Suppressor macrophage treated with lipopolysaccharide for 4 hours (primary cell): ENCODE measurements at places on chromosomes 3 and 15.

DNA sequence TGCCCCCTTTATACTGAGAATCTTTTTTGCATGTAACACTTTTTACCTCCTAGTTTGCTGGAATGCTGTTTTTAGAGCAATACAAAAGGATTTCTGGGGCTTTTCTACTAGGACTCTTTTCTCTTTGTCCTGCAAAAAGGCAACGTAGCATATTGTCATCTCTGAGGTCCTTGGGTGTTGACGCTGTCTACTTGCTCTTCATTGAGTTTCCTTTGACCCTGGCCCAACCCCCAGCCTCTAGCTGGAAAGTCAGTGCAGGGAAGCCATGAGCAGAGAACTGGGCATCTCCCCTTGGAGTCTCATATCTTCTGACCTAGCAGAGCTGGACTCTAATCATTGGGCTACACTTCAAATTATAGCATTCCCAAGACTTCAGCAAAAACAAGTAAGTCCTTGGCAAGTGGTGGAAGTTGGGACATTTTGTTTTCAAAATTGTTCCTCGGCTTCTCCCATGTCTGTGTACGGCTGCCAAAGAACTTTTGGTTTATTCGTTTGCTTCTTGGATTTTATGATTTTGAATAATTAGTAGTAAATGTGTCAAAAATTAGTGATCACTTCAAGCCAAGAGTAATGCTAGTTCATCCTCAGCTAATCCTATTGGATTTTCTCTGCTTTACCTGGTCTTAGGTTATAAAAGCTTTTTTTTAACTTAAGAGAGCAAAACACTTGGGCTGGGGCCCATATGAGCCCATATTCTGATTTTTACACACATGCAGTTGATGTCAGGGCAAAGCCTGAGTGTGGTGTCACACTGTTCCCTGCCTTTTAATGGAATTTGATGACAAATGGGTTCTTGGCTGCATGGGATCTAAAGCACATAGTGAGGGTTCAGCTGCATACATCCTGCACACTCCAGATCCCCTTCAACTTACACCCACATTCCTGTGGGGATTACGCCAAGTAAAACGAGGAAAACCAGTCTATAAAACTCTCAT lies 419.5 kb upstream of the C2CD4B start:
- no peak for DNase-seq

DNA sequence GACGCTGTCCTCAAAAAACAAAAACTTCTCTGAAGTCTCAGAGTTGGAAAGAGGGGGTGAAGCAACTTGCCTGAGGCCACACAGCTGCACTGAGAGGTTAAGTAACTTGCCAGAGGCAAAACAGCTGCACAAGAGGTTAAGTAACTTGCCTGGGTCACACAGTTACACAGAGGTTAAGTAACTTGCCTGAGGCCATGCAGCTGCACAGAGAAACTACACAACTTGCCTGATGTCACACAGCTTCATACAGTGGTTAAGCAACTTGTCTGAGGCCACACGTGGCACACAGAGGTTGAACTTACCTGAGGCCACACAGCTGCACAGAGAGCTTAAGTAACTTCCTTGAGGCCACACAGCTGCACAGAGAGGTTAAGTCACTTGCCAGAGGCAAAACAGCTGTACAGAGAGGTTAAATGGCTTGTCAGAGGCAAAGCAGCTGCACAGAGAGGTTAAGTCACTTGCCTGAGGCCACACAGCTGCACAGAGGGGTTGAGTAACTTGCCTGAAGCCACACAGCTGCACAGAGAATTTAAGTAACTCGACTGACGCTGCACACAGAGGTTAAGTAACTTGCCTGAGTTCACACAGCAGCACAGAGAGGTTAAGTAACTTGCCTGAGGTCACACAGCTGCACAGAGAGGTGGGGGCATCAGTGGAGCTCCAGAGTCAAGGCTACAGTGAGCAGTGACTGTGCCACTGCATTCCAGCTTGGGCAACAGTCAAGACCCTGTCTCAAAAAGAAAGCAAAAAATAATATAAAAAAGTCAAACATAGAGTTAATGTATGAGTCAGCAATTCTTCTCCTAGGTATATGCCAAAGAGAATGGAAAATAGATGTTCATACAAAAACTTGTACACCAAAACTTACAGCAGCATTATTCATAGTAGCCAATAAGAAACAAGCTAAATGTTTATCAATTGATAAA lies 12.0 kb upstream of the ACAD9 start:
- peak; percentile 15 for DNase-seq

DNA sequence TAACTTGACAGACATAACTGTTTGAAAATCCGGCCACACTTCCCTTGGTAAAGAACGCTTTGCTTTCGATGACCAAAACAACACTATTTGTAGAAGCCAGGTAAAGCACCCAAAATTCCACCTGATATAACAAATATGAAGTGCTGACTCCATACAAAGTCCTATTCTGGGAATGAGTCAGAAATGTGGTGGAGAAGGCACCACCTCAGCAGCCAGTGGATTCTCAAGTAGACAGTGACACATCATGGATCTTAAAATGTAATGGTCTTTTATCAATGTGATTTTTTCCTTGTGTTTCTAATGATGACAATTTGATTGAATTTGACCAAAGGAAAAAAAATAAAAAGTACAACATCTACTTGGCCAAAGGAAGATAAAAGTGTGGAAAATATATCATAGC lies 135.0 kb upstream of the WNT5A start:
- no peak for DNase-seq

- DNase-seq = no peak
These were observed 228.6 kb downstream of the UBE2E2 start for GRCh38 chr3:23431764-23432163.

- peak; percentile 39 for DNase-seq
These were observed 19.2 kb upstream of the MAP6D1 start for GRCh38 chr3:183844606-183845005.

DNA sequence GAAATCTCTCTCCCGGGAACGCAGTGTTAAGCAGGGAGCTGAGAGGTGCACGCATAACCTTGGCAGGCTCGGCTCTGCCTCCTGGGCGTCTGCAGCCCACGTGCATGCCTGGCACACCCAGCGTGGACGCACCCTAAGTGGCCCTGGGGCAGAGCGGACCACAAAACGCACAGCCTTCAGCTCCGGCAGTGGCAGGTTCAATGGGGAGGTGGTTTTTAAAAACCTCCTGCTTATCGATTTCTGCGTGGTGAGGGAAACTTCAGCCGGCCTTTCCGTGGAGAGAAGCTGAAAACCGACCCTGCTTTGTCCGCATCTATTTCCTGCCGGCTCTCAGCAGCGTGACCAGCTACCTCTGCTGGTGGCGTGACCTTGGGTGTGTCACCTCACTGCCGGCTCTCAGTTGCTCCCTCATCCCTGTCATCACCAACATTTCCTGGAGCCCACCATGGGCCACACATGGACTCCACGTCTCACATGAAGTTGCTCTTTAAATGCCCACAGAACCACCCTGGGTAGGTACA lies 134.8 kb upstream of the MEF2A start:
- no peak for DNase-seq

- DNase-seq = peak; percentile 51
These were observed 12.2 kb upstream of the MAPK6 start for GRCh38 chr15:52006702-52007340.

- DNase-seq = no peak
These were observed 301.0 kb upstream of the LYSMD4 start for GRCh38 chr15:100034191-100034590.

- DNase-seq = no peak
These were observed 239.0 kb upstream of the TRIM42 start for GRCh38 chr3:140438736-140439470.

- DNase-seq = no peak
These were observed 29.1 kb downstream of the SSR3 start for GRCh38 chr3:156525808-156526207.

- peak; percentile 37 for DNase-seq
These were observed 173.3 kb downstream of the TMEM108 start for GRCh38 chr3:133211449-133211848.

GRCh38 chr15:38145651-38146111 lies 107.0 kb upstream of the SPRED1 start:
- no peak for DNase-seq

DNA sequence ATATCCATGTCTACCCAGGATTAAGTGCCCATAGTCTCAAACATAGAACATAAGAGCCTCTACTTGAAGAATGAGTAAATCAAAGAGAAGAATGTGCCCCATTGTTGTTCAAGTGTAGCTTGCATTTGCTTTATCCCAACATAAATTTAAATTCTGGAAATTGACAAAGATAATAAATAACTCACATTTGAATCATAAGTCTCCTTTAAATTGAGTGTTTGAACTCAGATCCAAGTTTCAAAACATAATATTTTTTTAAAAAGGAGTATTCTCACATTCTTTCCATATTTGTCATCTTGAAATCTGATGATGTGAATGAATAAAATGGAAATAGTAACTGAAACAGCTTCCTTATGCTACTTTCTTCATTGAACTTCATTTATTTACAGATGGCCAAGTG lies 135.2 kb downstream of the MECOM start:
- DNase-seq = no peak

DNA sequence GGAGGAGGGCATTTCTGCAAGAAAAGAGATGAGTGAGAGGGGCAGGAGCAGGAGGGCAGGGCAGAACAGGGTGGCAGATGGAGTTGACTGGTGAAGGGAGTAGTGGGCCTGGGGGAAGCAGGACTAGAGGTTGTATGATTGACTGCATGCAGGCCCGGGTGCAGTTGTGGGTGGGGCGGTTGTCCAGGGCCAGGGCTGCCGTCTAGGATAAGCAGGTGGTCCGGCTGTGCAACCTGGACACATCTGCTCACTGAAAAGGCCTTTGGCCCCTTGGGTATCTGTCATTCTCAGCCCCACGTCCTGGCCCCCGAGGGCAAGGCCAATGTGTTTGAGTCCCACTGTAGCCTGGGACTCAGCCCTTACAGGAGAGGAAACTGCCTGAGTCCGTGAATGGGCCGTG lies 25.4 kb downstream of the ALS2CL start:
- DNase-seq = no peak

DNA sequence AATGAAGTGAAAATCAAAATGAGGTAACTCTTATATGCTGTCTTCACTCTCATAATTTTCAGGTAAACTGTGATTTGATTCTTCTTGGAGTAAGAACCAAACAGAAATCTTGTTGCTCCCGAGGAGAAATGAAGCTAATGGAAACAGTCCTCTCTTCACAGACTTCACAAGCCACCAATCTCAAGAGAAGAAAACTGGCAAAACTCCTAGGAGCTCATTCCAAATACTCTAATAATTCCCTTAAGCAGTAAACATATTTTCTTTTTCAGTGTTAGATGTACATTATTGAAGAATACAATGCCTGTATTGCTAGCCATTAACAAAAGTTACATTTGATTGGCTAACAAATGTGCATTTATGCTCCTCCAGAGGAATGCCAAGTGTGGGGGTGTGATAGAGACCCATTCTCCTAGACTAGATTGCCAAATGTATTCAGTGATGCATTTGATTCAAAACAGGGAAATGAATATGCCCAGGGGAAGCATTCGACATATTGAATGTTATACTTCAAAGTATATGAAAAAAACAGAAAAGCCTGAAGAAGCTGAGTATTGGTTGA lies 11.8 kb upstream of the RIOX2 start:
- no peak for DNase-seq

- no peak for DNase-seq
These were observed 196.4 kb upstream of the LPP start for GRCh38 chr3:187957582-187957981.

DNA sequence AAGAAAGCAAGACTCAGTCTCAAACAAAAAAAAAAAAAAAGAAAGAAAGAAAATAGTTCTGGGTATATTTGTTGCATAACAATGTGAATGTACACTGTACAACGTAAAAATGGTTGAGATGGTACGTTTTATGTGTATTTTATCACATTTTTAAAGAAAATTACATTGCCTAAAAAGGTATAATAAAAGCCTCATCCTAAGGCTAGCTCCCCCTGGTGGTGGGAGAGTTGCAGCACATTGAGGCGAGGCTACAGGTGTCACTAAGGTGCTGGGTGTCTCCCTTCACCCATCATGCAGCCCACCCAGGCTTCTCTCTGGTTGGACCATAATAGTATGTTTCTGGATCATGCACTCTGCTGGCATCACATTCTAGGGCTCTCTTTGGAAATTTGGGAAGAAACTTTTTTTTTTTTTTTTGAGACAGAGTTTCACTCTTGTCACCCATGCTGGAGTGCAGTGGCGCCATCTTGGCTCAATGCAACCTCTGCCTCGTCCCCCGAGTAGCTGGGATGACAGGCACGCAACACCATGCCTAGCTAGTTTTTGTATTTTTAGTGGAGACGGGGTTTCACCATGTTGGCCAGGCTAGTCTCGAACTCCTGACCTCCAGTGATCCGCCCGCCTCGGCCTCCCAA lies 12.4 kb upstream of the RAB11A start:
- peak; percentile 82 for DNase-seq

- no peak for DNase-seq
These were observed 106.7 kb downstream of the C3orf70 start for GRCh38 chr3:185046164-185046515.

GRCh38 chr15:50916400-50916799 lies 7.9 kb downstream of the AP4E1 start:
- DNase-seq = no peak

- no peak for DNase-seq
These were observed 45.1 kb downstream of the COLQ start for GRCh38 chr3:15476378-15476777.

DNA sequence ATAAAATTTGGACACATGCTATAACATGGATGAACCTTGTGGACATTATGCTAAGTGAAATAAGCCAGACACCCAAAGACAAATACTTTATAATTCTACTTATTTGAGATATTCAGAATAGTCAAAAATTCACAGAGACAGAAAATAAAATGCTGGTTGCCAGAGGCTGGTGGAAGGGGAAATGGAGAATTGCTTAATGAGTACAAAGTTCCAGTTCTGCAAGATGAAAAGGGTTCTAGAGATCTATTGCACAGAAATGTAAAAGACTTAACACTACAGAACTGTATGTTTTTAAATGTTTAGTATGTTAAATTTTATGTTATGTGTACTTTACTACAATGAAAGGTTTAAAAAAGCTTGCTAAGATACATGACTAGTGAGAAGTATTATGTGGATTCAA lies 344.8 kb downstream of the CNTN3 start:
- no peak for DNase-seq

GRCh38 chr15:72207558-72208085 lies 10.0 kb upstream of the GRAMD2A start:
- DNase-seq = no peak

DNA sequence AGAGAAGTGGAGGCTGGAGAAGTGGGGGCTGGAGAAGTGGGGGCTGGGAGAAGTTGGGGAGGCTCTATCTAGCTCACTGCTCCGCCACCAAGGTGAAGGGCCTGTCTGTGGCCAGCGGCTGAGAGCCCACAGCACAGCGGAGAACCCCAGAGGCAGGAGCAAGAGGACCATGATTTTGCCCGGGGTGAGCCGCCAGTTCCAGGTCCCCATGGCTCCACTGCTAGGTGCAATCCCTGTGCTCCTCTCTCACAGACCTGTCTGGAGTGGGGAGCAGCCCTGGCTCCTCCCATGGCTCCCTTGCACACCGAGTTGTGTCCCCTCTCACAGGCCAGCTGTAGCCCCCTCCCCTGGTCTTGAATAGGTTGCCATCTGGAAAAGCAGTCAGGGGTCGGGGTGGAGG lies 4.7 kb upstream of the NRROS start:
- no peak for DNase-seq

- no peak for DNase-seq
These were observed 63.7 kb downstream of the LRCH3 start for GRCh38 chr3:197854596-197855343.
